ENCODE measurements at places on chromosomes 2 and 18.

GRCh38 chr2:237345891-237346640 is 67.9 kb downstream of the COL6A3 start:
- no peak for DNase-seq

DNA sequence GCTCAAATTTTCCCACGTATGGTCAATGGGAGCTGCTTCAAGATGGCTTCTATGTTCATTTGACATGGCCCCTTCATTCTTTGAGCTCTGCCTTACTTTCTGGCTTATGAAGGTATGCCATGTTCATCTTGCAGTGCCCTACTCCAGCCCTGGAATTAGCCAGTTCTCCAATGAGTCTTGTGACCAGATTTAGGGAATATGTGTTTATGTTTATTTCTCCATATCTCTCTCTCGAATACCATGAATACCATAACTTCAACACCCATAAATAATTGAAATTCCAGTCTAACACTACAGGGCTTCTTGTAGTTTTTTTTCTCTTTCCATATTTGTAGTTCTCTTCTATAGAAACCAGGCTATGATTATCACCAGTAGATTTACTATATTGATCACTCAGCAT is 39.7 kb downstream of the EPB41L5 start:
- DNase-seq, result no peak

DNA sequence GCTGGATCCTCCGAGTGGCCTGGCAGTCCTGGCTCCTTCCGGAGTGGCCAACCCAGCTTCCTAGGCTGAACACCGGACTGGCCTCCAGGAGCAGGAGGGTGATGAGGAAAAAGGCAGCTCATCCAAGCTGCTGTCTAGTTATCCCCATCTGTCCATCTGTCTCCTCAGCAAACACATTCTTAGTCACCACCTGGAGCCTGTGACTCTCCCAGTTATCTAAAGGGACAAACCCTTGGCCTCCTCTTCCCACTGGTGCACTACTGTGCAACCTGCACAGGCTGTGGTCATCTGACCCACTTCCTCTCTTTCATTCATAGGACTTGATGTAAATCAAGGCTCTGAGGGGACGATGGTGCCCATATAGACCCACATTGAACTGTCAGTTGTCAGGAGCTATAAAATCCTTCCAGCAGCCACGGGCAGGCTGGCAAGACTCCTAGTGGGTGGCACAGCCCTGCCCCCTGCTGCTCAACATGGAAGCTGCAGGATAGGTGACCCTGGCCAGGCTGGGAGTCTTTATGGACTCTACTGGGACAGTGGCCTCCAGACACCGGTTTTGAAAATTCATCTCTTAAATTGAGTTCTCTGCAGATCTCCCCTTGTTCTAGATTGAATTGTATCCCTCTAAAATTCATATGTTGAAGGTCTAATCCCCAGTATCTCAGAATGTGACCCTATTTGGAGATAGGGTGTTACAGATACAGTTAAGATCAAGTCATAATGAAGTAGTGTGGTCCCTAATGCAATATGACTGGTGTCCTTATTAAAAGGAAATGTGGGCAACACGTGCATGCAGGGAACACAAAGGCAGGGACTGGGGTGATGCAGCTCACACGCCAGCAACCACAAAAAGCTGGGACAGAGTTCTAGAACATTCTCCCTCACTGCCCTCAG is 29.3 kb upstream of the DUSP2 start:
- peak; percentile 86 for DNase-seq

DNA sequence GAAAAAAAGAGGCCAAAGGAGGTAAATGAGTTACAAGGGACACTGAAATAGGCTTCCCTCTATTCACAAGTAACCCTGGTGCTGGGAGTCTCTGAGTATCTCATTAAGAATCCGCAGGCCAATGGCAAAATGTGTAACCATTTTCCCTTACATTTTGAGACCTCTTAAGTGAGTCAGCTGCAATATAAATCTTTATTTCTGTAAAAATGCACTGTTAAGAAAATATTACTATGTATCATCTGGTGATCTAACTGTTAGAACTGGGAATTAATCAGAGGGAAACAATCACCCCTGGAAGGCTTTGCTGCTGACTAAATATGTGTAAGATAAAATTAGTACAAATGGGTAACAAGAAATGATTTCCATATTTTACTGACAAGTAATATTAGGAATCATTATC is 483.1 kb upstream of the CHST9 start:
- no peak for DNase-seq

- DNase-seq, result no peak
These were observed 24.8 kb downstream of the ATP9B start for GRCh38 chr18:79093986-79094385.

DNA sequence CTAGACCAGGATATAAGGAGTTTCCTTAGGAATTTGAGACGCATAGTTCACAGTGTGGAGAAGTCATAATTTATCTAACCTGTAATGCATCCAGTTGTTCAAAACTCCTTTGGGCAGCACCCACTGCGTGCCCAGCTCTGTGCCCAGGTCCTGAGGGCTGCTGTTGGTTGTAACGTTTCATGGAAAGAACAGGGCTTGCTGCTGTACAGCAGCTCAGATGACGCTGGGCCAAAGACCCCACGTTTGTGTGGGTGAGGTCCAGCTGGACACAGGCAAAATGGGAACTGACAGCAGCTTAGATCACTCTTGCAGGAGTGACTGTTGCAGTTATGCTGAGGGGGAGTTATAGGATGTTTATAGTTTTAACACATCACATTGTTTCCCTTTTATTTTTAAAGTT is 30.0 kb upstream of the HS6ST1 start:
- no peak for DNase-seq

GRCh38 chr2:124180635-124181034 is 155.5 kb downstream of the CNTNAP5 start:
- no peak for DNase-seq

GRCh38 chr18:62398291-62398690 is 73.2 kb downstream of the TNFRSF11A start:
- no peak for DNase-seq

Data from nephron progenitor cell (in vitro differentiated cells).